ENCODE measurements at places on chromosomes 11 and 22. TPM values are rescaled to one million over a fixed set of nuclear protein-coding genes. Genes with fewer than 3 reads are reported as not detected.

Gene UPK3A
- total RNA-seq, result 3.9 TPM

Gene NXPE2
- total RNA-seq, result 0.12 TPM

GRCh38 chr22:20523086-20523983 is 15.9 kb downstream of the MED15 start:
- DNase-seq, result no peak

DNA sequence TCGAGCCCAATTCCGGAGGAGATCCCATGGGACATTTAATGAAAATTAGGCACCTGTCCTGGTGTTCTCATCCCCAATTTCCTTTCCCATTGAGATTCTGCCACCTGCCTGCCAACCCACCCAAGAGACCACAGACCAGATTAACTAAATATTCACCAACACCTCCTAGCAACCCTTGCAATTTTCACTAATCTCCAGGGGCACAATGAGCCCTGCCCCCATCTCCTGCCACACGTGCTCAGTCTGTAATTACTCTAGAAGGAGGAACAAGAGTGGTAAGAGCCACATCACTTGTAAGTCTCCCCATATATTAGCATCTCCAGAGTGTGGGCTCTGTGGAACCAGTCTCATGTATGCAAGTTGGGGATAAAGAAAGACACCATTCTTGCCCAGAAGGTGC is 38.0 kb downstream of the IL18BP start:
- no peak for DNase-seq

GRCh38 chr22:22450343-22450839 is 58.2 kb downstream of the ZNF280B start:
- DNase-seq, result no peak

Gene SCGB1A1
- not detected for total RNA-seq

DNA sequence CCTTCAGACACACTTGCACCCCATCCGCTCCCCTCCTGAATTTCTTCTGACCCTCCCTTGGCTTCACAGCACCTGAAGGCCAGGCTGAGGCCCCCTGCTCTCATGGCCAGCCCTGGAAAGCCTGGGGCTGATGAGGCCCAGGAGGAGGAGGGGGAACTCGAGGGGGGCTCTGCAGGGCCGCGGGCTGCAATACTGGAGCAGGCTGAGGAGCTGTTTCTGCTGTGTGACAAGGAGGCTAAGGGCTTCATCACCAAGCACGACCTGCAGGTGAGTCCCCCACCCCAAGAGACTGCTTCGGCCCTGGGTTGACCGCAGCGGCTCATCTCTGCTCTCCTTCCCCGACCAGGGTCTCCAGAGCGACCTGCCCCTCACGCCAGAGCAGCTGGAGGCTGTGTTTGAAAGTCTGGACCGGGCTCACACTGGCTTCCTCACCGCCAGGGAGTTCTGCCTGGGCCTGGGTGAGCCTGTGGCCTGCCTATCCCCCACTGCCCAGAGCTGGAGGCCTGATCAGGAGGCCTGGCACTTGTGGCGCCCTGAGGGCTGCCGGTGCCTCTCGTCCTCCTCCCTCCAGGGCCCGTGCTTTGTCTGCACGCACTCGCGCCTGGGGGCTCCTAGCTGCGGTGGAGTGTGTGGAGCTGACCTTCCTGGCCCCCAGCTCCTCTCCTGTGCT is 922 bp downstream of the CRACR2B start:
- DNase-seq, result no peak

- no peak for DNase-seq
These were observed 56.8 kb downstream of the FCHSD2 start for GRCh38 chr11:73085189-73085875.

DNA sequence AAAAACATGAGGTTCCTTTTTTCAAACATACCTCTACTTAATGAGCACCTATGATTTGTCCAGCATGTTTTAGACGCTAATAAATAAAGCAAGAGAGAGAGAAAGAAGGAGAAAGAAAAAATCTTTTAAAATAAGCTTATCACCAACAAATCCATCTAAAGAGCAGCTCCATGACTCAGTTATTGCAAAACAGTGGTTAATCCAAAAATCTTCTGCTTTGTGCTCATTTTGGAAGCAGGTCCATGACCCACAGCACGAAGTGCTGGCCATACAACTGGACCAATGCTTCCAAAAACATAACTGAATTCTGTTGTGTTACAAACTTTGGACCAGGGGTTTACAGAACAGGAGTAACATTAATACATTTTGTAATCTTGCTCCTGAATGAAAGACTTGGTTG is 696.6 kb downstream of the KCNA4 start:
- DNase-seq, result no peak

- no peak for DNase-seq
These were observed 55.4 kb downstream of the CDON start for GRCh38 chr11:126007238-126007637.

Data from psoas muscle (tissue), 8 donors.